ENCODE measurements at places on chromosomes 6 and 20.

DNA sequence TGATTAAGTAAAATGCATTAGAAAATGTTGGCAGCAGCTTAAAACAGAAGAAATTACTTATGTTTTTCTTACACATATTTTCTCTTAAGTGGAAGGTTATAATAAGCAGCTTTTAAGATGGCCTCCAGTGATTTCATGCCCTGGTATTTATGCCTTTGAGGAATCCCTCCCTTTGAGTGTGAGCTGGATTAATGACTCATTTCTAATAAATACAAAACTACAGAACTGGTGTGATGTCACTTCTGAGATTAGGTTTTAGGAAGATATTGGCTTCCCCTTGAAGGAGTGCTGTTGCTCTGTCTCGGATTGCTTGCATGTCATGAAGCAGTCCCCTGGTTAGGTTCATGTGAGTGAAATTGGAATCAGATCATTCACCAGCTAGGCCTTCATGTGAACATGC is 143.2 kb upstream of the EPHA7 start:
- DNase-seq, result no peak

DNA sequence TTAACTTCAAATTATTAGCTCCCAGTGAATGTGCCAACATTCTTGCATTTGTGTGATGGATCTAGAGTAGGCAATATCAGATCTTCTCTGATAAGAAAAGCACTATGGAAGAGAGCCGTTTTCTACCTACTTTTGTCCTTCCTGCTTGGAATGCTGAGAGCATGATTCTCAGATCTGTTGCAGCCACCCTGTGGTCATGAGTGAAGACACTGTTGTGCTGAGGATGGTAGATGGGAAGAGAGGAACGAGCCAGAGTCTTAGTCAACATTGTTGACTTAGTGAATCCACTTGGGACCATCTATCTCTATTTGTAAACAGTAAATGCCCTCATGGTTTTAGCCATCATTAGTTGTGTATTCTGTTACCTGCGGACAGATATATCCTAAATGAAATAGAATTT is 202.6 kb downstream of the CD109 start:
- no peak for DNase-seq

DNA sequence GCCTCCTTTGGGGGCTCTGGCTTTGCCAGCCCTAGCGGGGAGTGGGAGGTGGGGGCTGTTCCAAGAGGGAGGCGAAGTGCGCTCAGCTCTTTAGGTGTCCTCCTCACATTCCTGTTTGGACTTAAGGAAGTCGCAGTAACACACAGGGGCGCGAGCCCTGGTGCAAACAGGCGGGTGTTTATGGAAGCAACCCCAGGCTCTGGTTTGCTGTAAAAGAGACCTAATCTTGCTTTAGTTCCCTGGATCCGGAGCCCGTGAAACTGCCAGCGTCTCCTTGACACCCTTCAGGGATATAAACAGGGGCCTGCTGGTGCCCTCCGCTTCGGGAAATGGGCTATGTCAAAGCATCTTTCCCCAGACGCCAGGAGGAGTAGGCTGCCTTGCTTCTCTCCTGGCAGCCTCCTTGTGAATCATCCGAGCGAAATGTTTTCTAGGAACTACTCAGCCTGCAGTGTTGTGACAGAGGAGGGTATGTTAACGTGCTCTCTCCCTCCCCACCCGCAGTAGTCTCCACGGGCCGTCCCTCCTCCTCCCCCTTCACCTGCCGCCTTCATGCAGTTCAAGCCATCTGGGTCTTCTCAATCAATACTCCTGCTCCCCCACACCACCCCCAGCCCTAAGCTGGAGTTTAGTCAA is 168.0 kb upstream of the LRFN2 start:
- peak; percentile 32 for DNase-seq

GRCh38 chr6:30752157-30752927 is 8.0 kb upstream of the IER3 start:
- DNase-seq, result no peak

DNA sequence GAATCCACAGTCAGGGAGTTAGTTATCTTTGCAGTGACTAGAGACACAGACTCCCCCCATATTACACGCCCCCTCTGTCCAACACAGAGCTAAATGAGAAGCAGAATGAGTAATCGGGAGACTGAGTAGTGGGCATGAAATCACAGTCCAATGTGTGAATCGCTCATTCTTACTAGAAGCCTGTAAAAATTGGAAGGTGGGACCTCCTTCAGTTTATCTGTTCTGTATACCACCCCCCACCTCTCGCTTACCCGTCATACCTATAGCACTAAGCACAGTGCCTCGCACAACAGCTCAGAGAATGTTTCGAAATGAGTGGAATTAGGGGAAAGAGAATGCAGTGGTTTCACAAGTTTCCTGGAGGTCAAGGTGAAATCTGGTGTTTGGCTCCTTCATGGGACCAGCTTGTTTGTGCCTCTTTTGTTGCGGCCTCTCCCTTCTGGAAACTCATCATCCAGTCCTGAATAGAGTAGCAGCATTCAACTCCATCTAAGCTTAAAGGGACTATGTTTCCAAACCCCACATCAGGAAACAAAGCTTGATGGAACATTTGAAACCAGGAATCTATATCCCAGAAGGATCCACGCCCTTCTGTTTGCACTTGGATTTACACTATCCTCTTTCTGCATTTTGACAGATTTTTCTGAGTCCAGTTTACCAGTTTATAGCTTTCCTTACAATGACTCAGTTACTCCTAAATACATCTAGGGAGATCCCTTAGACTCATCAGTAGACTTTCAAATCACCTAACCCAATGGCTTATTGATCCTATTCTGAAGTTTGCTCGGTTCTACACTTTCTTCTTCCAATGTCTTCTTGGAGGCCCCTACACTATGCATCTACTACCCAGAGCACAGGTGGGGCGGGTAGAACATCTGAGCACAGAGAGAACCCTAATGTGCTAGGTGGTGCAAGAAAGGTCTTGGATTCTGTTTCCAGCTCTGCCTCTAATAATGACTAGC is 59.2 kb upstream of the PIM1 start:
- DNase-seq, result no peak

- no peak for DNase-seq
These were observed 16.9 kb upstream of the MTG2 start for GRCh38 chr20:62165762-62166399.

GRCh38 chr6:99148111-99148510 is 200.4 kb upstream of the FBXL4 start:
- DNase-seq, result no peak

DNA sequence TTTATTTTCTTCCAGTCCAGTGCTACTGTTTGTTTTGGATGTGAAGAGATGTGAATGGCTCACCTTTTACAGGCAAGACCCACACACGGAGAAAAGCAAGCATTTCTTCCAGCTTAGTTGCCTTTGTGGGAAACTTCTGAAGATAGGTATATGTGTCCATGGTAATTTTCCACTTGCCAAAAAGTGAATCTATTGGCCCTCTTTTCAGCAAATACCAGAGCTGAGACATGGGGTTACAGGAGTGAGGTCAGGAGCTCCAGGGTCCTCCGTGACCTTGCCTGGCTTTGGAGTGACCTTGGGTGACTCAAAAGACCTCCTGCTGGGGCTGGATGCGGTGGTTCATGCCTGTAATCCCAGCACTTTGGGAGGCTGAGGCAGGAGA is 166.7 kb downstream of the SCML4 start:
- no peak for DNase-seq
